Bone marrow (tissue), 2 donors: ENCODE measurements at places on chromosomes 12 and 14.

DNA sequence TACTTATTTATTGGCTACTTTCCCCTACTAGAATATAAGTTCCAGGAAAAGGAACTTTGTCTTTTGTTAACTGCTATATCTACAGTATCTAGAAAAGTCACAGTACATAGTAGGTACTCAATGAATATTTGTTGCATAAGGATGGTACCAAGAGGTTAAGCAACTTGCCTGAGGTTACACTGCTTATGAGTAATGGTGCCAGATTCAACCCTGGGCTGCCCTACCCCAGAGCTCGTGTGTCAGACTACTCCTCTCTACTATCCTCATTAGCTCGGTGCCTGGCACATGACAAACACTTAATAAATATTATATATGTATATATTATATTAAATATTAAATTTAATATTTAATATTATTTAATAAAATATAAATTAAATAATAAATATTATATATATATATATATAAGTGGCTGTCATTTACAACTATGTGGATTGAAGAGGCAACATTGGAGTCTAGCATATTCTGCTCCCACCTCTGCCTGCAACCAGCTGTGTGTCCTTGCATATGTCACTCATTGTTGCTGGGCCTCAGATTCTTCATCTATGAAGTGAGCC is 25.4 kb downstream of the UTP20 start:
- no peak for DNase-seq

DNA sequence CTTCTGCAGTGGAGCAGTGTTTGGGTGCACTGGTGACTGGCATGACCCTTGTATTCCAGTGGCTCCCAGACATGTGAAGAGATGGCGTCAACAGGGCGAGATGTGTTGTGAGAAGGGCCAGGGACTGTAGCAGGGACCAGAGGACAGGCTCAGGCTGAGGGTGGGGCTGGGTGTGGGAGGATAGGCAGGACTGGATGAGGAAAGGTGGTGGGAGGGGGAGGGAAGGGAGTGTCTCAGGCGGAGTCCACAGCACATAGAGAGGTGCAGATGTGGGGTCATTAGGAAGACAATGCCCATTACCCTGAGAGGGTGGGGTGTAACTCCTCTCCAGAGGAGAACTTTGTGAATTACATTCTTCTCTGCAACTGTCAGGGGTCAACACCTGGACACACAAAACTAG is 78.5 kb downstream of the DICER1 start:
- no peak for DNase-seq

DNA sequence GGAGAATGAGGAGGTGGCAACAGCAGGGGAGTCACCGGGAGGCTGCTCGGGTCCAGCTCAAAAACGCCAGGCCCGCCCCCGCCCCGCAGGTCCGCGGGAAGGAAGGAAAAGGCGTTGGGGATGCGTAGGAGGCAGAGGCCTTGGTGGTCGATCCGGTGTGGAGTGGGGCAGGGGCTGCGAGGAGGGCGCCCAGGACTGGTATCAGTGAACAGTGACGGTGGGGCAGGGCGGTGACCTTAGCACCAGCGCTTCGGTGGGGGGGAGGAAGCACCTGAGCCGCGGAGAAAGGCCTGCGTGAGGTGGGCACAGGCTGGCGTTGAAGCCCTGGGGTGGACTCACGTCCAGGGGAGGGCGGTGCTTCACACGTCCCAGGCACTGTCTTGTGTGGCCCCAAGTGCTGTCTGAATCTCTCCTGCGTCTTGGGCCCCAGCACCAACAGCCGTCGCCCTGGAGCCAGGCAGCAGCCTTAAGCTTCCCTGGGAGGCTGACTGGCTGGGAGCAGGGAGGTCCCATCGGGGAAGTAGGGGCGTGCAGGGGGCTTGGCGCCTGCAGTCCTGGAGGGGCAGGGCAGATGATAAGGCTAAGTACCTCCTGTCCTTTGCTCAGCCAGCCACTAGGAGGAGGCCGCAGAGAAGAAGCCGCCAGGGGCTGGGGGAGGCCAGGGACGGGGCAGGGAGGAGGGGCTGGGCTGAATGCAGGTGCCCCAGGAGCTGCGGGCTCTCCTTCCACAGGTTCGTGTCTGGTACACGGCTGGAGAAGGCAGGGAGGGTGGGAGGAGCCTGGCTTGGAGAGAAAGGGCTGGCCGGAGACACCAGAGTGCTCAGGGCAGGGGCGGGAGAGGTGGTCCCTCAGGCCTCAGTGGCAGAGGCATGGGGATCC is 26.5 kb downstream of the ZBTB42 start:
- DNase-seq: peak; percentile 24

DNA sequence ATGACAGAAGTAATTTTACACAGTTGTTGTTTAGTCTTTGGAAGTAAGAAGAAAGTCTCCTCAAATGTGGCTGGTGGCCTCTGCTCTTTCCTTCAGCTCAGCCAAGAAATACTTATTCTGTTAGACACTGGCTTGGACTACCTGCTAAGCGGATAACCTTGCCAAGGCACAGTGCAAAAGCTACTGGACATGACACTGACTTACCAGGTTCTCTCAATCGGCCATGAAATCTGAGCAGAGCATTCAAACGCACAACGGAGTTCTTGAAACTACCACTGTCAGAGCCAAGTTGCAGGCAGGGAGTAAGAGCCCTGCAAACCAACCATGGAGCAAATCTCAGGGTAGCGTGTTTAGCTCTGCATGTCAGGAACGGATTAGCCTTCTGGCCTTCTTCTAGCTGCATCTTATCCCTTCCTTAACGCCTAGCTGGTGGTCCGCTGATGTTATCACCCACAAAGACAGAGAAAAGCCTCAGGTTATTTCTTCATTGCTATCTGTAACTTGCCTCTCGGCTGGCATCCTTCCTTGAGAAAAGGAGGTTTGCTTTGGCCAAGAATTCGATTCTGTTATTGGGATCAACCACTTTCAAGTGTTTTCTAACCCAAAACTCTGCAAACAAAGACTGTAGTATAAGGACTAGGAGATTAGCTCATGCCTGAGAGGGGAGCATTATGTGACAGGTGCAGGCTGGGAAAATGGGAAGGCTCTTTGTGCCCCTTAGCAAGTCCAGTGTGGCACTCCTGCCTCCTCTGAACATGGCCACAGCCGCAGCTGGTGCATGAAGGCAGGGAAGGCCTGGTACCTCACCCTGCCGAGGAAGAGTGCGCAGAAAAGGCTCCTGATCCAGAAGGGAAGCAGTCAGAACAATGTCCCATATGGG is 223.4 kb downstream of the GLT1D1 start:
- DNase-seq: no peak

DNA sequence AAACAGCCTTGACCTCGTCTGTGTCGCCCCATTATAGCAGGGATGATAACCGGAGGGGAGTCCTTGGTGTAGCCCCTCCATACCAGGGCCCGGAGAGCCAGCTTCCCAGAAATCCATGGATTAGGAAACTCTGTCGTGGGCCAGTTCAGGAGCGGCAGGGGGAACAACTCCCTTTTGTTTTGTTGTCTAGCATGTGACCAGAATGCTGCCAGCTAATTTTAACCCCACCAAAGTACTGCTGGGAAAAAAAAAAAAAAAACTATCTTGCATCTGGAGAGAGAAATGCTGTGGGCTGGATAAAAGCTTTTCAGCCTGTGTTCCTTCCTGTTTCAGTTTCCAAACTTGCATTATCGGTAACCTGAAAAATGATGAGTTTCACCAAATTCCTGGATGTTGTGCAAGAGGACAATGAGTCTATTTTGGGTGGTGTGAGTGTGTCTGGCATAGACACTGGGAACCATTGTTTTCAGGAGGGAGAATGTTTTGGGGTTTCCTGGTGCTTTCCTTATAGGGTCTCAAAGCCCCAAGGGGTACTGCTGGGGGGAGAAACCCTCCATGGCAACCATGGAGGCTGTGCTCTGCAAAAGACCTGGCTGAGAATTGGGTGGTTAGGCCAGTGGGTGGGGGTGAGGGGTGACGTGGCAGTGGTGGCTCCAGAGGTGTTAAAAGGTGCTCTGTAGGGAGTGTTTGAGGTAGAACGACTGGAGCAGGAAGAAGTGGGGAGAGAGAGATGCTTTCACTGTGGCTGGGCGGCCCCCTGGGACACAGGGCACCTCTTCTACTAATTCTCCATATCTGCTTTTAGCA is 14.9 kb upstream of the IRF2BPL start:
- DNase-seq: peak; percentile 74

DNA sequence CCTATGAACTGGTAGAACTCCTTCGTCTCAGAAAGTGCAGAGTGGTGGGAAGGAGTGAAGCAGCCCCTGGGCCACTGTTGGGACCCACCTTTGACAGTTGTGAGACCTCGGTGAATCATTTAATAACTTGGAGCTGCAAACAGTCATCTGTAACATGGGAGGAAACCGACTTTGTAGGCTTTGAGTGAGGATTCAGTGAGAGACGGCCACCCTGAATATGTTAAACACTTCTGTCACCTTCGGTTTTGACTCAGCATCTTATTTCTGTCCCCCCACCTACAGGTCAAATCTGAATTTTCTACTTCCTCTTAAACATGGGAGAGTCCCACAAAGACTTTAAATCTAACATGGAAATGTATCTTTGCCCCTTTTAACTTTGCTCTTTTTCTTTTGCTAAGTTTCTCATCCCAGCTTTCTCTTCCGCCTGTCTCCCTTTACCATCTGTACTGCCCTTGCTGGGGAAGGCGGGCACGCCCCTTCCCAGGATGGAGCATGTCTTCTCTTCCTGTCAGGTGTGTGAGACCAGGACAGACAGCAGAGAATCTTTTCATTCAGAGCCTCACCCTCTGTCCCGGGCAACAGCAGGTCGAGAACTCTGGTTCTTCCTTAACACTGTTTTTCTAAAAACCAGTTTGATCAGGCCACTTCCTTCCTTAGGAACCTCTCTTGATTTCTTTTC is 37.1 kb downstream of the ZC3H14 start:
- no peak for DNase-seq

DNA sequence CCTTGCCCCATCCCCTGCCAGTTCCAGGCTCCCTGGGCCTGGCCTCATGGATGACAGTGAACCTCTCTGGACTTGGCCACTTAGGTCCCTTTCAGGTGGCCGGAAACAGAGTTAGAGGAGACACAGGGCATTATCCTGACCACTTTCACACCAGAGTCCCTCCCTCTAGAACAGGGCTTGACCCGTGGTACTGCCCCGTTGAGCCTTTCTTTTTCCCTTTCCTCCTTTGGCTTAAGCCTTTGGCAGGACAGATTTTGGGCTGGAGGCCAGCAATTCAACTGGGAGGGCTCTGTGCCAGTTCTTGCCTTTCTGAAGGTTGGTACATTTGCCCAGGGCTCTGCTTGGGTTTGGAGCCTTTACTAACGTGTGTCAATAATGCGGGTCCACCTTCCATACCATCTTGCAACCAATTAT is 22.8 kb downstream of the TPCN1 start:
- DNase-seq: no peak

- DNase-seq: no peak
These were observed 39.1 kb downstream of the DDHD1 start for GRCh38 chr14:53113989-53114388.

GRCh38 chr12:46893434-46893833 is 67.6 kb upstream of the SLC38A4 start:
- no peak for DNase-seq

- no peak for DNase-seq
These were observed 21.7 kb upstream of the TCL1B start for GRCh38 chr14:95664546-95664945.

- DNase-seq: no peak
These were observed 126.3 kb downstream of the ANO6 start for GRCh38 chr12:45342171-45342570.

GRCh38 chr12:67433385-67434175 is 164.4 kb downstream of the CAND1 start:
- no peak for DNase-seq

DNA sequence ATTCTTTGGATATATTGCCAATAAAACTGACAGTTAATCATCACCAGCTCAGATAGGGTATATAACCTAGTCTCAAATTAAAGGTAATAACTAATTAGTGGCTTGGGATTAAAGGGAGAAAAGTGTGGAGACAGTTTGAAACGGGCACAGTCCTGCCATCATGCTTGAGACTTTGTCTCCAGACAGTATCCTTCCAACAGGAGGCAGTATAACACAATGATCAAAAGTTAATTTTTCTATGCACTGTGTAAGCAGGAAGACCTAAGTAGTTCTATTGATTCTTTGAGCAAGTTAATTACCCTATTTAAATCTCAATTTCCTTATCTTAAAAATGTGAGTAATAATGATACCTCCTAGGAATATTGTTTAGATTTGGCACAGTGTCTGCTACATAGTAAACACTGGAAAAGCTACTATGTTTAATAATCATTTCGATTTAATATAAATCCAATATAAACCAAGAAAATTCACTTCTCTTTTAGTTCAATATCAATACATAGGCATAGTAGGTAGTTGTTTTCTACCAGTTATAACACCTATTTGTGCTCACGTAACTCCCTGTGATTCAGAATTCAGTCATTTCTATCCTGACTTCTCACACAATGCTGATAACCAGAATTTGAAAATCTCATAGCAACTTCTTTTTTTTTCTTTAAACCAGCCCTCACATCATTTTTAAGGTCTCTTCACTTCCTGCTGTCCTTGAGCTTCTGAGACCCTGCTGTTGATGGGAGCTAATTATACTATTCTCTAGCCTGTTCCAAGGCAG is 53.7 kb downstream of the GALNT4 start:
- peak; percentile 39 for DNase-seq

DNA sequence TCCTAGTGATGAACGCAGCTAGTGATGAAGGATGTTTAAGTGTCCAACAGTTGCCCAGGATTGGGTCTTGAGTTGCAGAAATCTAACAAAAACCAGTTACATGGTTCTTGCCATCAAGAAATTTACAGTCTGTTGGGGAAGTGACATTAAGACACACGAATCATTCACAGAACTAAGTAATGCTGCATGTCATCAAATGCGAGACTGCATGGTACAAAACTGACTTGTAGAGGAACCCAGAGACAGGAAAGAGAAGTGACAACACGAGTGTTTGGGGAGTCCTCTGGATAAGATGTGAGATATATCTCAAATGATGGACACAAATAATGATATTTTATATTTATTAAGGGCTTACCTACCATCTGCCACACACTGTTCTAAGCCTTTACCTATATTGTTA is 6.1 kb upstream of the SYNE3 start:
- peak; percentile 33 for DNase-seq

GRCh38 chr12:27158297-27158696 is 75.9 kb upstream of the C12orf71 start:
- DNase-seq: no peak

DNA sequence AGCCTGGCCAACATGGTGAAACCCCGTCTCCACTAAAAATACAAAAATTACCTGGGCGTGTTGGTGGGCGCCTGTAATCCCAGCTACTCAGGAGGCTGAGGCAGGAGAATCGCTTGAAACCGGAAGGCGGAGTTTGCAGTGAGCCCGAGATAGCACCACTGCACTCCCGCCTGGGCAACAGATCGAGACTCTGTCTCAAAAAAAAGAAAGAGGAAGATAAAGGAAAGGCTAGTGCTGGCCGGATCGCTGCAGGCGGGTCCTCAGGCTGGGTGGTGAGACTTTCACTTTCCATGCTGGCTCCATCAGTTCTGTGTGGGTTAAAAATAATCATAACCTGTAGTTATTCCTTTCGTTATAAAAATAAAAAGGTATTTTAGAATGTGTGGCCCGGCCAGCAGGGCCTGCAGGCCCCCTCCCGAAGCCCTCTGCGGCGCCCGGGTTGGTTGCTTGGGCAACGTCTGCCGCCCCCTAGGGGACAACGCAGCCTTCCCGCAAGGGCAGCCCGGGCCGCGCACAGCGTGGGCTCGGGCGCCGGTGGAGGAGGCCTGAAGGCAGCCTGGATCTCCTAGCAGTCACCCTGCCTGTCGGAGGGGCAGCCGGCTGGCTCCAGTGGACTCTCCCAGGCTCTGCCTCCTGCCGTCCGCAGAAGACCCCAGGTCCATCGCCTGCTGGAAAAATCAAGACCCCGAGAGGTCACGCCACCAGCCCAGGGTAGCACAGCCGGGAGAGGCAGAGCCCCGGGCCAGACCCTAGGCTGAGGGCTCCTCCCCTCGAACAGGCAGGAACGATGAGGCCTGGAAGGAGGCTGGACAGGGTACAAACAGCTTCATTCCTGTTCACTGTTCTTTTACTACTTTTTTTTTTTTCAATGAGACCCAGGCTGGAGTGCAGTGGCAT is 5.0 kb upstream of the SLC25A47 start:
- peak; percentile 49 for DNase-seq
